ENCODE measurements at places on chromosomes 12 and 14.

DNA sequence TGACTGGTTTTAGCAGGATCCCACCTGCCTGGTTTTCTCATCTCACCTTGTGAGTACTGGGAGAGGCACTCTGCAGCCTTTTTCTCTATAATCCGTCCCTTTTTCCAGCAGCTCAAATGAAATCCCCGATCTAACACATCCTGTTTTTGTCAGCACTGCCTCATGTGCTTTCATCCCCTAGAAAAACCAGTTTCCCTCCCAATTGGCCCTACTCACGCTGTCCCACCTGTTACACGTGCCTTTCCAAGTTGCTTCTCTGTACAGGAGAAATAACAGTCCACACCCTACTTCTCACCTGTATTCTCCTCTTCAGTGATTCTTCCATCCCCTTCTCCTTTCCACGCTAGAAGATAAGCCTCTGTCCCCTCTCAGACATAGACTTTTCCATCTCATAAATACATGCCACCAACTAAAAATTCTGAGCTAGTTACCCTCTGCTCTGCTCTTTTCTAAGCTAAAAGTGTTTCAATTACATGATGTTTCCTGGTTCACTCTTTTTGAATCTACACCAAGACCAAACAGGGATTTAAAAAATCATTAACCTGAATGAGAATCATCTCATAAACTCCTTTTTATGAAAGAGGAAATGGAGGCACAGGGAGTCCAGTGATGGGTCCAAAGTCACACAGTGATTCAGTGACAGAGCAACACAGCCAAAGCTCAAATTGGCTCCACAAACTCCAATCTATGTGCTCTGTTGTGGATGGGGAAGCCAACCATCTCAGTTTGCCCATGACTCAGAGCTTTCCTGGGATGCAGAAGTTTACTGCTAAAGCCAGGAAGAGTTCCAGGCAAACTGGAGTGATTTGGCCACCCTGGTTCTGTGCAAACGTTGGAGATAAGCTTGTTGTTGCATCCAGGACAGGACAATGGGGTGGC is 240.0 kb upstream of the TMEM132C start:
- no peak for DNase-seq

DNA sequence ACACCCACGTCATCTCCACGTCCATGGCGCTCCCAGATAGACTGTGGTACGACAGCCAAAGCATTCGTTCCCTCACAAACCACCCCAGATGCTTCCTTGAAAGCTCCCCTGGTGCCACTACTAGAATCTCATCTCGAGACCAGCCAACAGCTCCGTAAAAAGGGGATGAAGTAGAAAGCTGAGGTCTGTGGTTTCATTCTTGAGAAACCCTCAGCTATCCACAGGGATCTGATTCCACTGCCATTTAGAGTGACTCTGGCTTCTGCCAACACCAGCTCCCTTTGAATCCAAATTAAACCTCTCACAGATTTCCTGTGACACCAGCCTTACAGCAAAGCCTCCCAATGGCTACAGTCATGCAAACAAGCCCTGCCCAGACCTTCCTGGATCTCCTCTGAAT is 18.5 kb upstream of the FOXN3 start:
- DNase-seq = no peak

DNA sequence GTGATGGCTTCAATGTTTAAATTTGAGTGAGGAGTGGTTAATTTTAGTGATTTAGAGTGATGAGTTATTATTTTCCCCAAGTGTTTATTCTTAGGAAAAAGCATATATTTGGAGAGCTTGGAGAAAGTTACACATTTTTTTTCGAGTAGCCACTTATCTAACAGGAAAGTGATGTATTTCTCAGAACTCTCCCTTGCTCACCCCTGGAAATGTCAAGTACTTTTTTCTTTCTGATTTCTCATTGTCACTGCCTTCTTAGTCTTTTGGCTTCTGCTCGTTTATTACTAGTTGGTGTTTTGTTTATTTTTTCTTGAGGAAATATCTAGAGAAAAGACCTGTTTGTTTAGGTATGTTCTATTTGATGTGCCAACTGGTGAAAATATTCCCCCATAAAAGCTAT is 58.8 kb downstream of the AEBP2 start:
- no peak for DNase-seq

DNA sequence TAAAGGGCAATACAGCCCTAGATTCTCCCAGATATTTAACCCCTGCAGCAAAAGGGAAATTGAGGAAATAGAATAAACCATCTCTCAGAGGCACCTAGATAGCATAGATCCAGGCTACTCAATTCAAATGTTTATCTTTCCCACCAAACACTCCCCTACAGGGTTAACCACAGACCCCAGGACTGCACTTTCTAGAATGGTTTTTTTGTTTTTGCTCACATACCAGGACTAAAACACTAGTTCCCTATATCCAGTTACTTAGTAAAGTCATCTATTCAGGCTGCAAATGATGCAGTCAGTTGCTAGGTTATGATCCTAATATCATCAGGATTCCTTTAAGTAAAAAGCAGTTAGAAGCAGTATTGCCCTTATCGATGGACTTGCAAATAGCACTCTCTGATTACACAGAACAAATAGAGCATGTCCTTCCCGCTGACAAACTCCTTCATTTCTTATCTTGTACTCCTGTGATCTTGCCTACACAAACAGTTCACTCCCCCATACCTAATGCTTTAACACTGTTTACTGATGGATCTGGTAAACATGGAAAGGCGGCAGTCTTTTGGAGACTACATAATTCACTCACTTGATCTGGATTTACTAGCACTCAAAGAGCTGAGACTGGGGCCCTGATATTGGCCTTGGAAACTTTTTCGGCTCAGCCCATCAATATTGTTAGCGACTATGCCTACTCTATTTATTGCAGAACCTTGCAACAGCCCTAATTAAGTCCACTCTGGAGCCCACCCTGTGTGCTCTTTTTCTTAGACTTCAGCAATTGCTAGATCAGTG is 257.2 kb upstream of the DIO2 start:
- no peak for DNase-seq

DNA sequence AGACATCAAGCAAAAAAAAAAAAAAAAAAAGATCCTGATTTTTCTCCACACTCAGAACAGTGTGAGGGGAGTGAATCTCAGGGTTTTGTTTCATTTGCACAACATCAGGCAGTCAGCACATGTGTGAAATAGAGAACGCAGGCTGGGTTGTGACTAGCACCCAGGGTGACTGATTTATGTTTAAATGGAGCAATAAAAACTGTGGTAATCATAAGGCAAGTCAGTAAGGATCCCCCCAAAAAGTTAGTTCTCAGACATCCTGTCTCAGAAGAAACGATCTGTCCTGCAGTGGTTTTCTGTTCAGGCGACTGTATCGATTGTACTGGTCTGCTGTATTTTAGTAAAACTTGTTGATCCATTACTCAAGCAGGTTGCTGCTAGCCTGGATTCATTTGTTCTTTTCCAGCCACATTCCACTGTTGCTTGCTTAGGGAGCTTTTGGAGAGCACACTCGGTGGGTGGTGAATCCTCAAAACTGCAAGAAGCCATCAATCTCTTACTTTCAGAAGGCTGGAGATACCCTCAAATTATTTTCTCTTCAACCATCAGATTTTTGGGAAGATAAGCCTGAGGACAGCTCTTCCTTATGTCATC is 107.1 kb downstream of the DACT1 start:
- DNase-seq = no peak

- DNase-seq = no peak
Measured at GRCh38 chr12:41585784-41586183, 397.7 kb downstream of the PDZRN4 start.

DNA sequence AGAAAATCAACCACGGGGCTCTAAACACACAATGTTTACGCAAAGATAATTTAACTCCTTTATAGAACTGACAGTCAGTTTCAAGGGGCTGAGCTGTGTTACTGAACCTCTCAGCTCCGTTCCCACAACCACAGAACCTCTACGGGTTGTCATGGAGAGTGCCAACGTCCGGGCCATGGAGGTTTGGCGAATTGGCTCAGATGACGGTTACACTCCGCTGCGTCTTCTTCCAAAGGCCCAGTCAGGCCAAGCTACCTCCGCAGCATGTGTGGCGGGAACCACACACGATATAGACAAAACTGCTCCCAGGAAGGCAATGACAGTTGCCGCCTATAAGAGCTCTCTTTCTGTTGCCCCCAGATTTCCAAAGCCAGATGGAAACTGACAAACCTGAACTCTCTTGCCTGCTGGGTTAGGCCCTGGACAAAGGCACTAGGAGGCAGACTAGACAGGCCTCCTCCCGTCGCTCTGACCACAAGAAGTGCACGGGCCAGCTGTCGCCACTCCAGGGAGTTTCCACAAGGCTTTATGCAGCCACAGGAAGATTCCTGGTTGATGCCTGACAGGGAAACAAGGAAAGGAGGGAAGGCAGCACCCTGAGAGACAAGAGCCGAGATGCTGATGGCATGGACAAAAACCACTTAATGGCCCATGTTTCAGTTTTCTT is 30.3 kb downstream of the CCDC88C start:
- no peak for DNase-seq

DNA sequence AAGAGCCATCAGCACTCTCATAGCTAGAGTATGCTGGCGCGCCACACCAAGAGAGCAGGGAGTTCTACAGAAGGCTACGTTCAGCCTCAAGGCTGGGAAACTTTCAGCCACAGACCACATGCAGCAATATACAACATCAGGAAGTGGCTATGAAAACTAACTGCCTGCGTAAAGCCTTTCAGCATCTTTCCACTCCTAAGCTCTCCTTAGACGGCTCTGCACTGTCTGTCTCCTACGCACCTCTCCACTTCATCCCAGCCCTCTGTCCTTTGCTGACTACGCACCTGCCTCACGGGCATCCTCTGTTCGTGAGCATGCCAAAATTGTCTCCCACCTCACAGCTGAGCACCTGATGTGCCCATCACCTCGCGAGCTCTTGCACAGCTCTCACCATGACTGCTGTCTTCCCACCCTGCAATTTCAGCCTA is 9.7 kb downstream of the MPHOSPH9 start:
- DNase-seq = peak; percentile 27
